Activated naive CD8-positive, alpha-beta T cell treated with anti-CD3 and anti-CD28 coated beads, Interleukin-2, amount 50 U/mL, for 16 hours (primary cell): ENCODE measurements at places on chromosomes 1 and 21.

GRCh38 chr1:156693848-156694689, 11.3 kb downstream of the CRABP2 start:
- no peak for DNase-seq

DNA sequence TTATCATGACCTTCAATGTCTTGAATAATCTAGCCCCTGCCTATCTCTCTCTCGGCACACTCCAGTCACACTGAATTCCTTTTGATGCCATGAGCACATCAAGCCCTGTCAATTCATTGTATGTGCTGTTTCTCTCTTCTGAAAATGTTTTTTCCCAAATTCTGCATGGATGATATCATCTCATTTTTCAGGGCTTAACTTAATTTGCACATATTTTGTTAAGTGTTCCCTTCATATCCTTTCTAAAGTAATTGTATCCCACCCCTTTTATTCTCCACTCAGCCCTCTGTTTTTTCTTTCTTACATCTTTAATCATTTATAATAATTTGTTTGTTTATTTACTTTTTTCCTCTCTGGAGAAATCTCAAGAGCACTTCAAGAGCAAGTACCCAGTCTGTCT, 149.9 kb downstream of the ZNF326 start:
- no peak for DNase-seq

- no peak for DNase-seq
Measured at GRCh38 chr1:241265428-241265827, 91.6 kb downstream of the RGS7 start.

- no peak for DNase-seq
Measured at GRCh38 chr1:5580926-5581325, 411.3 kb downstream of the NPHP4 start.

DNA sequence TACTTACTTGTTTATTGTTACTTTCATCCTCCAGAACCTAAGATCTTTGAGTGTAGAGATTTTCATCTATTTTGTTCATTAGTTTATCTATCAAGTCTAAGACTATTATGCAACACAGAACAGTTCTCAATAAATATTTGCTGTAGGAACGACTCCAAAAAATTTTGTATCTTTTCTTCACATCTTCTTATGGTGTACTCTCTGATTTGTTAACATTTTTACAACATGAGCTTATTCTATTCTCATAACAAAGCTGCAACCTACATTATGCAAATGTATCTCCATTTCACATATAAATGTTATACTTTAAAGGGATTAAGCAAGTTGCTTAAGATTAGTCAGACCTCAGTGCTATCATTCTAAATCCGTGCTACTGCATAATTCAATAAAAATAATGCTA, 514.2 kb upstream of the ZP4 start:
- DNase-seq, result no peak

DNA sequence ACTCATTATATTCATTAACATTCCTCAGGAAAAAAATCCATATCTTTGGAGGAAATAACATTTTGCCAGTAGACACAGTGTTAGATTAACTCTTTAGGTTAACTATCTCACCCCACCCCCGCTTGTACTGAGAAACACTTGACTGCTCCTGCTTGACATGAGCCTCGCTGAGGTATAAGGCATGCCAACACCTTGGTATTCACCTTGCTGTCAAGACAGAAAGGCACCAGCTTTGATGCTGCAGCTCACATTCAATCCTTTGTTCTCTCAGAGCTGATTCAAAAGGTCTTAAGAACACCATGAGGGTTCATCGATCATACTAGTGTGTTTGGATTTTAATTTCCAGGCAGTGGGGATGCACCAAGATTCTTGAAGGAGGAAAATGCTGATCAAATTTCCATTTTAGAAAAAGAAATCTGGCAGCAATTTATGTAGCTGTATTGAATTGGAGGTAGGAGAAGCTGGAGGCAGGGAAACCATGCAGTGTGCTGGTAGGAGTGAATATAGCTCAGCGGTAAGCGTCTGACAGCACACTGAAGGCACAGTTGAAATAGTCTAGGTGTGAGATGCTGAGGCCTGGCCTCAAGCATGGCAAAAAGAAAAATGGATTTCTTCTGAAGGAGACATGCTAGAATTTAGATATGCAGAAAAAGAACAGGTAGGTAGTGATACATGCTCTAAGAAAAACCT, 108.0 kb upstream of the ST6GALNAC5 start:
- DNase-seq, result no peak

- DNase-seq, result no peak
Measured at GRCh38 chr1:86956221-86956620, 41.8 kb downstream of the HS2ST1 start.
